ENCODE measurements at places on chromosomes 3 and 15.

GRCh38 chr3:138437281-138437680 lies 2.9 kb downstream of the ESYT3 start:
- H3K27me3 ChIP-seq: peaks cover 55% of the 10 kb centered on the region
- no peak overlapping the region for H3K27ac ChIP-seq
- DNase-seq: no peak
- H3K36me3 ChIP-seq: no peaks in the 10 kb centered on the region
- H3K4me1 ChIP-seq: peaks cover 7% of the 10 kb centered on the region

- peaks cover 12% of the 10 kb centered on the region for H3K4me1 ChIP-seq
- no peak for DNase-seq
- H3K27ac ChIP-seq: no peak overlapping the region
- H3K4me3 ChIP-seq: no peak overlapping the region
- H3K27me3 ChIP-seq: no peaks in the 10 kb centered on the region
Measured at GRCh38 chr3:185630182-185630622, 44.1 kb downstream of the SENP2 start.

DNA sequence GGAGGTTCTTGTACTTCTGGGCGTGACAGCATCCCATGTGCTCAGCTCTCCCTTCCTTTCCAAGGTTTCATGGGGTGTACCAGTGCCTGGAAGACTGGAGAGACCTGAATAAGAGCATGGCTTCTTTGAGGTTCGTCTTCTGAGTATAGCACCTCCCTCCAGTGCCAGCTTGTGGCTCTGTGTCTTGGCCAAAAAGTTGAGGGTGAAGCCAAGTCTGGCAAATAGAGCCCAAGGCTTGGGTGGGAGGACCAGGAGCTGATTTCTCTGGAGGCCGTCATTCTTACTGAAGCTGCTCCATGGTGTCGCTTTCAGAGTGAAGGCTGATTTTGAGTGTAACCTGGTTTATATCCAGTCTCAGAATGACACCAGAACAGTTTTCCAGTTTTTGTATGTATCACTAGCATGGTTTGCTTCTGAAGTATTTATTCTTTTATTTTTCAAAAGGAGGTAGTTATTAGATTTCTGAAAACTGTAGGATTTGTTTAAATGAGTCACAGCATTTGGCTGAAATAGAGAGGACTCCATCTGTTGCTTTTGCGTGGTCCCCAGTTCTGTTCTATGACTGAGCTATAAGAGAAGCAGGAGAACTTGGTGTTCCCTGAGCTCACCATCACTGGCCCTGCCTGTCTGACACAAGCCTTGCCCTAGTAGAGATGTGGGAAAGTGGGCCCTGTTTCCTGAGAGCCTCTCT lies 47.2 kb downstream of the BSN start:
- no peak overlapping the region for H3K27ac ChIP-seq
- H3K4me3 ChIP-seq: no peak overlapping the region
- H3K36me3 ChIP-seq: no peaks in the 10 kb centered on the region
- H3K4me1 ChIP-seq: peaks cover 15% of the 10 kb centered on the region
- no peaks in the 10 kb centered on the region for H3K27me3 ChIP-seq

DNA sequence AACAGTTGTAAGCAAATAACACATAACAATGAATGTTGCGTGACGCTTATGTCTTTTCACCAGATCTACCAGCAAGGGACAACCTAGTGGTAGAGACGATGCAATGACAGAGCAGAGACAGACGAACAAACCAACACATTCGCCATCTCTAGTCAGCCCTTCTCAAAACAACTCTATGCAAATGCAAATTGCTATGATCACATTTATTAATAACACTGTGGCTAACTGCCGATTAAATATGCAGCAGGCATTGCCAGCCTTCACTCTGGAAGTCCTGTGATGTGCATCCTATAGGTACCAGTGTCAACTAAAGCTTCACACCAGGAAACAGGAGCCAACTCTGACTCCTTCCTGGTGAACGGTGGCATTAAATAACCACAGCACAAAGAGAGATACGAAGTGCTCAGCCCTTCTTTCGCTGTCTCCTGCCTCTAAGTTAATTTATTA lies 94.2 kb downstream of the FOXP1 start:
- peaks cover 68% of the 10 kb centered on the region for H3K4me1 ChIP-seq
- H3K36me3 ChIP-seq: peaks cover 30% of the 10 kb centered on the region
- H3K27me3 ChIP-seq: no peaks in the 10 kb centered on the region
- peak overlapping the region; percentile 88 for H3K27ac ChIP-seq
- peak overlapping the region; percentile 73 for H3K4me3 ChIP-seq

GRCh38 chr3:20558161-20558560 lies 372.2 kb upstream of the SGO1 start:
- H3K4me1 ChIP-seq: no peaks in the 10 kb centered on the region
- H3K4me3 ChIP-seq: no peak overlapping the region
- no peak for DNase-seq
- no peak overlapping the region for H3K27ac ChIP-seq
- H3K27me3 ChIP-seq: no peaks in the 10 kb centered on the region

- DNase-seq: no peak
- no peaks in the 10 kb centered on the region for H3K4me1 ChIP-seq
- no peak overlapping the region for H3K4me3 ChIP-seq
- no peak overlapping the region for H3K27ac ChIP-seq
Measured at GRCh38 chr15:72342385-72342784, 22.4 kb upstream of the CELF6 start.

- peaks cover 10% of the 10 kb centered on the region for H3K27me3 ChIP-seq
- H3K36me3 ChIP-seq: peaks cover 8% of the 10 kb centered on the region
- H3K4me3 ChIP-seq: no peak overlapping the region
- peaks cover 4% of the 10 kb centered on the region for H3K4me1 ChIP-seq
- no peak for DNase-seq
Measured at GRCh38 chr3:187382609-187383151, 14.5 kb downstream of the RTP4 start.

DNA sequence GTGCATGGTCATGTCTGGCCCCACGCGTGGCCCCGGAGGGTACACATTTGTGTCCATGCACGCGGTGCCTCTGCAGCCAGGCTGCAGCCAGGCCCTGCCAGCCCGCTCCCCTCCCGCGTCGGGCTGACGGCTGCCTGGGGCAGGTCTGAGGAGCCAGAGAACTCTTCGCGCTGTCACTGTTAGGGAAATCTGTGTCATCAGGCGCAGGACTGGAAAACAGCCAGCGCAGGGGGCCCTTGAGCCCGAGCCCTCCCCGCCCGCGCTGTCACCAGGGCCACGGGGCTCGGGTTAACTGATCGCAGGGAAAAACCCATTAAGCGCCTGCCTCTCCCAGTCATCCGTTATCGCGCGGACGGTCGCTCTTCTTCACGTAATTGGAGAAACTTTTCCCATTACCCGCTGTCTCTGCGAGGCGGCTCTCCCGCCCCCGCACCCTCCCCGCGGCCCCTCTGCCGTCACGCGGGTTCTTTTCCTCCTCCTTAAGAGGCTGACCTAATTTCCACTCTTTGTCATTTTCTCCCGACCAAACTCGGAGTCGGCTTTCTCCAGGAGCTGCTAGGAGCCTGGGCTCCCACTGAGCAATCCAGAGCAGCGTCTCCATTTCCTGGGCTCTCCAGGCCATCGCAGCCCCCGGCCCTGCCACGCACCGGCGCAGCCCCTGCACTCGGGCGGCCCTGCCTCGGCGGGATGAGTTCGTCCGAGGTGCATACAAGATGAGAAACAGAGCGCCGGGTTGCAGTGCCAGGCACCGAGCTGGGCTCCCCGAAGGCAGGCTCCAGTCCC lies 57.5 kb upstream of the PRR23E start:
- H3K4me1 ChIP-seq: no peaks in the 10 kb centered on the region
- H3K27me3 ChIP-seq: peaks cover 32% of the 10 kb centered on the region
- DNase-seq: no peak
- no peak overlapping the region for H3K27ac ChIP-seq
- no peak overlapping the region for H3K4me3 ChIP-seq

DNA sequence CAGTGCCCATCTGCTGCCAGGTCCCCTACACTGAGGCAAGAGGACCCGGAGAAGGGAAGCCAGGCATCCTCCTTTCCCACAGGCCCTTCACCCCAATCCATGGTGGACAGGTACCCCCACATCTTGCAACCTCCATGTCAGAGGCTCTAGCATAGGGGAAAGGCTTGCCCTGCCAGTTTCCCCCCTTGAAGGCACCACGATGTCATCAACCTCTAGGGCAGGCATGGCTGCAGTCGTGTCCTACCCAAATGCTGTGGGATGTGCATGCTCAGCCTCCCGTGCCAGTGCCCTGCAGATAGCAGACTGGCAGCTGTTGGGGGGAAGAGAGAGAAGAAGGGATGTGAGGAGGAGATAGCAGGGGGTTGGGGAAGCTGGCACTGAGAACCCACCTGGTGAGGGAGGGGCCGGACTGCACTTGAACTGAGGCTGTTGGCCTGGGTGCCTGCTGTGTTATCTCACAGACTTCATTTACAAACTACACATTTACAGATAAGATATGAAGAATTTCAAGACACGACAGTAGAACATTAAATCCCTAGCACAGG lies 197.5 kb downstream of the ADAMTS9 start:
- peaks cover 11% of the 10 kb centered on the region for H3K4me1 ChIP-seq
- DNase-seq: no peak
- H3K27me3 ChIP-seq: peaks cover 54% of the 10 kb centered on the region
- H3K36me3 ChIP-seq: no peaks in the 10 kb centered on the region

DNA sequence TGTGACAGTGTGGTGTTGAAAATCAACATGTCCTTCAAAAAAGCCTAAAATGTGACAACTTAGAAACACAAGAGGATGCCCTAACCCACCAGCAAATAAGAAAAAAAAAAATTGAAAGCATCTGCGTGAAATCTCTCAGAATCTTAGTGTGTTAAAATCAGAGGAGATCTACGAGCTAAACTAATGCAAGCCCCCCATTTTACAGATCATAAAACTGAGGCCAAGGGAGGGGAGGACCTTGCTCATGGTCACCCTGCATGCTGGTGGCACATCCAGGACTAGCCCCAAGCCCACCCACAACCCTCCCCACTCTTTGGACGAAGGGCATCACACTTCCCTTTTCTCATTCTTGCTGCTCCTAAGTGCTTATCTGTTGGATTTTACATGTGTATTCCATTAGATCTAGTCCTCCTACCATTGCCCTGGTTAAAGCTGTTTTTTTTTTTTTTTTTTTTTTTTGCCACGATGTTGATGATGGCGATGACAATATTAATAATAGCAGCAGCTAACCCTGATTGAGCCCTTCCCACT lies 29.1 kb upstream of the NOX5 start:
- no peak overlapping the region for H3K4me3 ChIP-seq
- H3K4me1 ChIP-seq: no peaks in the 10 kb centered on the region
- no peak for DNase-seq
- no peak overlapping the region for H3K27ac ChIP-seq
- H3K27me3 ChIP-seq: peaks cover 5% of the 10 kb centered on the region
- no peaks in the 10 kb centered on the region for H3K36me3 ChIP-seq

DNA sequence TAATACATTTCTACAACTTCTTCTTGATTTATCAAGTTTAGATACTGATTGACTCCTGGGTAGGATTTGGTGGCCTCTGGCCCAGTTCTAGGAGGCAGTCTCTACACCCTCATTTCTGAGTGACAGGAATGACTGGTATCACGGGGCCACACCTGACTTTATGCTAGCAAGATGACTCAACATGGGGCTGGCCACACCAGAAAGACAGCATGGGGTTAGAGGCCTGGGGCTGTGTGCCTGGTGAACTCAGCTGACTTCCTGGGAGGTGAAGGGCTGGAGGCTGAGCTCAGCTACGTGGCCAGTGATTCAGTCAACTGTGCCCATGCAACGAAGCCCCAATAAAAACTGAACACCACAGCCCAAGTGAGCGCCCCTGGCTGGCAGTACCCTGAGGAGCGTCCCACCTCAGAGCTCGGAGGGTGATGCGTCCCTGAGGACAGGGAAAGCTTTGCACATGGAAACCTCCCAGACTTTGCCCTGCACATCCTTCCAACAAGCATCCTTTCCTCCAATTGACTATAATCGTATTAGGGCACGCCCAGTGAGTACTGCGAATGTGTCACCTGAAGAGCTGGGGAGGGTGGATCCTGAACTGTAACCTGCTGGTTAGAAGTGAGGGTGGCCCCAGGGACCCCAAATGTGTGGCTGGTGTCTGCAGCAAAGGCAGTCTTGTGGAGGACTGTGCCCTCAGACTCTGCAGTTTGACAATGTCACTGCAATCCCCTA lies 57.2 kb downstream of the NIPA2 start:
- peak; percentile 52 for DNase-seq
- peak overlapping the region; percentile 49 for H3K27ac ChIP-seq
- peaks cover 3% of the 10 kb centered on the region for H3K4me1 ChIP-seq
- H3K4me3 ChIP-seq: no peak overlapping the region
- H3K36me3 ChIP-seq: peaks cover 1% of the 10 kb centered on the region

DNA sequence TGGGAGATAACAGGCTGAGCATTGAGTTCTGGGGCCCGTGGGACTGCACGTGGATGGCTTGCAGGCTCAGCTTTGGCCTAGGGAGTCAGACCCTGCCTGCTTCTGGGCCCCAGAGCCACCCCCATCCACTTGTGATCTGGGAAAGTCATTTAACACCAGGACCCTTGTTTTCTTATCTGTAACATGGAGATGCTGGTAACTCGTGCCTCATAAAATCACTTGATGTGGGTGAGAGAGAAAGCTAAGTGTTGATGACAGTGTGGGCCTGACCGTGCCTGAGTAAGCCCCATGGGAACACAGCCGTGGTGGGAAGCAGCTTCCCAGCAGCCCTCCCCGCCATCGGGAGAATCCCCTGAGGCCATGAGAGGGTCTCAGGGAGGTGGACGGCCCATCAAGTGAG lies 378.1 kb downstream of the GABRB3 start:
- H3K4me1 ChIP-seq: no peaks in the 10 kb centered on the region
- H3K27me3 ChIP-seq: no peaks in the 10 kb centered on the region
- H3K36me3 ChIP-seq: no peaks in the 10 kb centered on the region
- H3K27ac ChIP-seq: no peak overlapping the region
- no peak overlapping the region for H3K4me3 ChIP-seq

GRCh38 chr15:43317566-43318184 lies 12.7 kb downstream of the LCMT2 start:
- H3K4me3 ChIP-seq: no peak overlapping the region
- no peak overlapping the region for H3K27ac ChIP-seq
- H3K27me3 ChIP-seq: peaks cover 18% of the 10 kb centered on the region
- no peaks in the 10 kb centered on the region for H3K4me1 ChIP-seq
- H3K36me3 ChIP-seq: no peaks in the 10 kb centered on the region

- H3K4me3 ChIP-seq: no peak overlapping the region
- no peaks in the 10 kb centered on the region for H3K4me1 ChIP-seq
- DNase-seq: no peak
- no peak overlapping the region for H3K27ac ChIP-seq
- H3K27me3 ChIP-seq: no peaks in the 10 kb centered on the region
- H3K36me3 ChIP-seq: no peaks in the 10 kb centered on the region
Measured at GRCh38 chr3:101615525-101615924, 41.5 kb downstream of the PCNP start.

GRCh38 chr15:39108021-39108420 lies 472.9 kb upstream of the THBS1 start:
- H3K27me3 ChIP-seq: peaks cover 3% of the 10 kb centered on the region
- H3K27ac ChIP-seq: no peak overlapping the region
- H3K4me3 ChIP-seq: no peak overlapping the region
- DNase-seq: no peak
